ENCODE measurements at places on chromosomes 16 and 17.

GRCh38 chr16:30004424-30004776 is 6.4 kb downstream of the DOC2A start:
- no peak for DNase-seq

GRCh38 chr17:57277923-57278604 is 21.7 kb downstream of the MSI2 start:
- no peak for DNase-seq

DNA sequence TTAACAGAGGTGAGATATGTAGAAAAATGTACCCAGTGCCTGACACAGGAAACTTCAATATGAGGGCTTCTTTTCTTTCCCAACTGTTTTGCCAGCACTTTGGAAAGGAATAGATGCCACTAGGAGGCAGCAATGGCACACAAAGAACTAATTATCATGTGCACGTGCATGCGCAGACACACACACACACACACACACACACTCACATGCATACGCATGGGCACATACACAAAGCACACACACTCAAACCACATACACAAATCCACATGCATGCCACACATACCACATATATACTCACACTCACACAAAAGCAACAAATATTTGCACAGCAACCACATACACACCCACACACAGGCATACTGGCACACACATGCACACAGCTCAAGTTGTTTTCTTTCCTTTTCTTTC is 8.8 kb upstream of the CEP112 start:
- DNase-seq: no peak

DNA sequence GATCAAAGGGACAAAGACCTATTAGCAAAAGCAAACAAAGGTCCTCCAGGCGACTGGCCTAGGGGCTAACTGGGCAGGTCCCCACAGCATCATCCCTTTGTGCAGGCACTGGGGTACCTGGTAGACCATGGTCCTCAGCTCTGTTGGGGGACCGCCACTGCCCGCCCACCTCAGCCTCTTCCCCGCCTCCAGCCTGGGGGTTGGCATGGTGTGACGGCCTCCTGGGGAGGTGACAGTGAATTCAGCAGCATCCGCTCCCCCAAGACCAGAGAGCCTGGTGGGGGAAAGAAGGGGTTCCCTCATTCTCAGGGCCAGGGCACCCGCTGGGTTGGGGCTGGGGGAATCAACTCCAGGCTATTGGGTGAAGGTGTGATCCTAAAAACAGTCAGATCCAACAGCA is 38.7 kb upstream of the DNAH9 start:
- no peak for DNase-seq

GRCh38 chr16:10386517-10387100 is 748 bp downstream of the ATF7IP2 start:
- DNase-seq: no peak

GRCh38 chr16:12584488-12585233 is 219.0 kb downstream of the CPPED1 start:
- no peak for DNase-seq

DNA sequence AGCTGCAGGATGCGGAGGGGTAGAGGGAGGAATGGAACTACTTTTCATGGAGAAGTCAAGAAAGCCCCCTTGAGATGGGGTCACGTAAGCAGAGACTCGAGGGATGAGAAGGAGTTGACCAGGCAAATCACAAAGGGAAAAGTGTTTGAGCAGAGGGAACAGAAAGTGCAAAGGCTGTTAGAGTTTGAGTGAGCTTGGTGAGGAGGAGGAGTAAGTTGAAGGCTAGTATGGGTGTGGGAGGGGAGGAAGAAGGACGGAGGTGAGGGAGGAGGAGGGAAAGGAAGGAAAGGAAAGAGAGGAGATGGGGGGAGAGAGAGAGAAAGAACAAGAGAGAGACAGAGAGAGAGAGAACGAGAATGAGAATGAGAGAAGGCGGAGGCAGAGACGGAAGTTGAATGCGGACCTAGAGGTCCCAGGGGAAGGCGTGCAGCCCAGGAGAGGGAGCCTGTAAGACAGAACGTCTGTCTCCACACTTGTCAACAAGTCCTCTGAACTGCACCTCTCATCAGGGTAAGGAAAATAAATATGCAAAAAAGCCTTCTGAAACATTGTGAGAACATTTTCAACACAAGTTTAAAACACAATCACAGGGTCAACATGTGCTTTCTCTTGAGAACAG is 279.8 kb upstream of the EEF2KMT start:
- no peak for DNase-seq

DNA sequence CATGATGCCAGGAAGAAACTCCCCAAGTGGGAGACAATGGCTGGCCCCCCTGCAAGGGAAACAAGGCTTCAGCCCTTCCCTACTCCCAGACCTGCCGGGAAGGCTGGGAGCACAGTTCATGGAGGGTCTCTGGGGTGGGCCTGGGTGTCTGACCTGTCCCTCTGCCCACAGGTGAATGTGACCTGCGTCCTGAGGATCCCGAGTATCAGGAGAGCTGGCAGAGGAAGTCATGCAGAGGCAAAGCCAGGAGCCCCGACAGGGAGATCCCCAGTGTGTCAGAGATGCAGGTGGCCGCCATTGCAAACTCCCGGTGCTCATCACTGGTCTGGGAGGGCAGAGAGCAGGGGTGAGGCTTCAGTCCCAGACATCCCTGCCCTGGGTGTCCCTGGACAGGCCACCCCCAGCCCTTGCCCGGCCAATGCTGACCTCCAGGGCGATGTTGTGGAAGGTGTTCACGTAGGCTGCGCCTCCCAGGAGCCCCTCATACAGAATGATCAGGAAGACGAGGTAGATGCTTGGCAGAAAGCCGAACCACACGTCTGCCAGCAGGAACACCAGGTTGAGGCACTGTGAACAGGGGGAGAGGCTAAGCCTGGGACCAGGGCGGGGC is 5.3 kb upstream of the NPIPB7 start:
- DNase-seq: peak; percentile 31

- no peak for DNase-seq
These were observed 5.4 kb downstream of the NFATC3 start for GRCh38 chr16:68090533-68090932.

GRCh38 chr16:29154088-29154487 is 169.2 kb downstream of the LAT start:
- DNase-seq: no peak

DNA sequence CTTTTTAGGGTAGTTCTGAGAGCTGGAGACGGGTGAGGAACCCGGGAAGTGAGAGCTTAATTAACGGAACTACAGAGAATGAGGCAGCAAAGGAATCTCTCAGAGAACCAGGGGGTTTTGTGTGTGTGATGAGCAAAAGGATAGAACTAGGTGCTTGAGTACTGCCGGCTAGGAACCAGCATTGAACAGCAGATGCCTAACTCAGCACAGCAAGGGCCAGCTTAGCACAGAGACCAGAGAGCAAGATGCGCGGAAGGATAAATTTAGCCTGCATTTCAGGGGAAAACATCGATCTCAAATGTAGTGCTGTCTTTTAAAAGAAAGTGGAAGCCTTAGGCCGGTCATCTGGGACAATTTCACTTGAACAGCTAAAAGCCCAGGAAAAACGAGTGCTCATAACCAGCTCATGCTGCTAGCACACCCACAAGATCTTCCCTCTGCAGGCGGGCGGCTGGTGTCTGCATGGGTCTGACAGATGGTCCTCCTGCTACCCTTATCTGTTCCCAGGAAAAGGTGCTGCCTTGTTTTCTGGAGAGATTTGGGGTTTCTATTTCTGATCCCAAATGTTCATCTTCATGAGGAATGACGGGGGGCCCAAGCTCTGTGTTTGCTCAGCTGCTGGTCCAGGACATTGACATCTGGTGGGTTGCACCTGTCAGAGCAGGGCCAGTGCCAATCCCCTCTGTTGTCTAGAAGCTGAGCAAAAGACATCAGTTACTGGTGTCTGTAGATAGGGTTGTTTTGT is 103.9 kb downstream of the SOCS1 start:
- DNase-seq: no peak

GRCh38 chr16:65426484-65426883 is 304.6 kb upstream of the CDH11 start:
- DNase-seq: no peak

GRCh38 chr16:81424771-81425170 is 19.8 kb upstream of the CMIP start:
- peak; percentile 60 for DNase-seq

GRCh38 chr17:4318596-4318995 is 47.9 kb downstream of the UBE2G1 start:
- DNase-seq: no peak
